NCI-H2081 treated with DMSO at 0.1 percent for 48 hours (cell line): ENCODE measurements at places on chromosomes 6 and 20.

DNA sequence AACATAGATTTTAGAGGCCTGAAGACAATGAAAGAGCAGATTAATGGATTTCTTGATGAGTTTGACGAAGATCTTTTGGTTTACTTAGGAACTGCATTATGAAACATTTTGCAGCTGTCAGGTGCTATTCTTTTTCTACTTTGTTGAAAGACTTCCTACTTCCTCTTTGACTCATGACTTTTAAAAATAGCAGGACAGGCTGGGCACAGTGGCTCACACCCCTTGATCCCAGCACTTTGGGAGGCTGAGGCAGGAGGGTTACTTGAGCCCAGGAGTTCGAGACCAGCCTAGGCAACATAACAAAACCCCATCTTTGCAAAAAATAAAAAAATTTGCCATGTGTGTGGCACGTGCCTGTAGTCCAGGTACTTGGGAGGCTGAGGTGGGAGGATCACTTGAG is 52.0 kb downstream of the ITCH start:
- DNase-seq = no peak

DNA sequence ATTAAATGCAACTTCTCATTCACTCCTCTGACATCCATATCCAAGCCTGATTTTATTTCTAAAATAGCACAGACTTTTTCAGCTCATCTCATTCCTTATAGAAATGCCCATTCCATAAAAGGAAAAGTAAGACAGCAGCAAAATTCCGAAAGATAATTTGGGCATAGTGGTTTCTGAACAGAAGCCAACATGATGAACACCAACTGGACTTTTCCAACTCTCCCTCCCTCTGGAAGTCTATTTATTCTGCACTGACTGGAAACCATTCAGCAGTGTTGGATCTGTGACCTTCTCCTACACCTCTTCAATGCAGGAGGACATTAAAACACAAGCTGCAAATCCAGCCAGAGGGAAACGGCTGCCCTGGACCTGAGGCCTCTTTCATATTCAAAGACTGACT is 306.2 kb upstream of the NT5E start:
- DNase-seq = no peak

DNA sequence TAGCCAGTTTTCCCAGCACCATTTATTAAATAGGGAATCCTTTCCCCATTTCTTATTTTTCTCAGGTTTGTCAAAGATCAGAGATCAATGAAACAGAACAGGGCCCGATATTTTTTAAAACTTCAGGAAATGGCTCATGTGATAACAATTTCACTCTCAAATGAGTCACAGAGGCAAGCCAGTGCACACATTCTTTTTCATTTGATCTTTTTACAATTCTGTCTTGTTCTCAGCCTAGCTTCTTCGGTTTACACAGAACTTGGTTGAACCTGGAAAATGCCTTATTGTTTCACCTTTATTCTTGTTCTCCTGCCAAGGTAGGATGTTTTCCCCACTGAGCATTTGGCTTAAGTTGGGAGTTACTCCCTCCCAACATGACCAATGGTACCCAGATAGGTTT is 258.9 kb downstream of the COL12A1 start:
- no peak for DNase-seq

DNA sequence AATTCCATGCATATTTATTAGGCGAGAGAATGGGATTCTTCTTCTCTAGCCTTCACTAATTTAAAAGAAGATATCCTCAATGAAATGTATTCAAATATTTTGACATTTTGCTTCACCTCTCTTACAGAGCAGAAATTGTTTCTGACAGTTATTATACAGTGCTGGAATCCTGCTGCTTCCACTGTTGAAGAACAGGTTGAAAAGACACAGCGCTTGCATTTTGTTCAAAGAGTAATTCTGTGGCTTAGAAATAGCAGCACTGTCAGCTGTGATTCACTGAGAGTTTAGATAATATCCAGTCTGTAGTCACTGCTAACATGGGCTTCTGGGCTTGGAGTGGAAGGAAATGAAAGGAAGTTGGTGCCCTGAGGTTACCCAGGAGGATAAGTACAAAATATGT is 117.1 kb upstream of the FBXL4 start:
- DNase-seq = no peak
